ENCODE measurements at places on chromosomes 6 and 20. TPM values are rescaled to one million over a fixed set of nuclear protein-coding genes. Genes with fewer than 3 reads are reported as not detected.
A peak's percentile ranks its signal among the peaks of the same experiment; 100 is the strongest.

Gene ULBP1
- 12.4 TPM for total RNA-seq

Gene CNR1
- total RNA-seq = not detected

Gene CFB
- total RNA-seq = 1.5 TPM

Gene PKIB
- total RNA-seq = 24.0 TPM

Gene MYT1
- 7.1 TPM for total RNA-seq

Gene SS18L1
- 28.1 TPM for total RNA-seq

Gene TCP11
- not detected for total RNA-seq

DNA sequence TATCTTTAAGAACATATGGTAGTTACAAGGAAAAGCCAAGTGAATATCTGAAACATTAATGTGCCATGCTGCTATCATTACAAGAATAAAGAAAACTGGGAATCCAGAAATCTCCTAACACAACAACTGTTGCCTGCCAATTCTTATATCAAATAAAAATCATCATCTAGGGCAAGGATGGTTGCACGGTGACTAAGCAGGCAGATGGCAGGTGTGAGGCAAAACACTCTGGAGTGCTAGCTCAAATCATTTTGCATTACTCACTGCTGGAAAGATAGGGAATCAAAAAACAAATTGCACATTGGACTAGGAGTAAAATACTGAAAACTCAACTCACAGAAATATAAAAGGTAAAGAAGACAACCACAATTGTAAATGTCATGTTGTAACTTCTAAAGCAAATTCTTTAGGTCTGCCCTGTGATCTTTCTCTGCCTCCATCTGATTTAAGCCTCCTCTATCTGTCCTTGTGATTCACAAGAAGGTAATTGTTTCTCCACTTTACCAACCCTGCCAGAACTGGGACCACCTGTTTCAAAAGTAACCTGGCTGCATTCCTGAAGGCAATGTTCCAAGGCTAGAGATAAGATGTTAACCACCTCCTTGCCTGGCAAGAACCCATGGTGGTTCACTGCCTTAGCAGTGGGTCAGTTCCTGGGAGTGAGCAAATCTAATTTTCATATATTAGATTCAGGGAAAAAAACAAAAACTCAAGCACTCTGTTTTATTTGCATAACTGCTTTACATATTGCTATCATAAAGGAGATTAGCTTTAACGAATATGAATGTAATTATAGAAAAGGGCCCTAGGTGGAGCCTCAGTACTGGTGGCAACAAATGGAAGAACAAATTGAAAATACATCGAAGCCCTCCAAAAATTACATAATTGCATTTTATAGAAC is 33.1 kb upstream of the LCA5 start:
- no peak overlapping the region for H3K4me3 ChIP-seq
- no peaks in the 10 kb centered on the region for H3K27me3 ChIP-seq
- peak overlapping the region; percentile 38 for H3K27ac ChIP-seq
- no peaks in the 10 kb centered on the region for H3K36me3 ChIP-seq

- no peaks in the 10 kb centered on the region for H3K36me3 ChIP-seq
- H3K4me1 ChIP-seq = peaks cover 8% of the 10 kb centered on the region
- no peak for DNase-seq
- H3K27me3 ChIP-seq = no peaks in the 10 kb centered on the region
- H3K27ac ChIP-seq = no peak overlapping the region
These were observed 3.7 kb downstream of the TNXB start for GRCh38 chr6:32105433-32105832.

- no peak overlapping the region for H3K27ac ChIP-seq
- no peaks in the 10 kb centered on the region for H3K36me3 ChIP-seq
- no peak for DNase-seq
- no peak overlapping the region for H3K4me3 ChIP-seq
These were observed 4.8 kb upstream of the TMEM14A start for GRCh38 chr6:52666071-52666470.

GRCh38 chr20:40663991-40664880 is 24.8 kb downstream of the MAFB start:
- H3K4me1 ChIP-seq = peaks cover 6% of the 10 kb centered on the region
- no peak for DNase-seq
- no peak overlapping the region for H3K27ac ChIP-seq

DNA sequence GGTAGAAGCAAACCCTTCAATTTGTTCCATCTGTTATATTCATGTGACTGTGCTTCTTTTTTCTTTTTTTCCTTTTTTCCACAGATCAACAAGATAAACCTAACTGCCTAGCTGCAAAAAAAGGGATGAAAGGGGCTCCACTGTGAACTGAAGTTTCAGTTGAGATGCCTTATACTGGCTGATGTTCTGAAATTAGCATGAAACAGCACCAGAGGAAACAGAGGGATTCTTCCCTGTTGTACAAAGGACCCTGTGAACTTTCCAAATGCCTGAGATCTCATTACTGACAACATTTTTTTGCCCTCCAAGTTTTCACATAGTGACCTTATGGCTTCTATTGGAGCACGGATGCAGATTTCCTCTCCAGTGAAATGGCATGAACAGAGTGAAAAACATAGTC is 302.7 kb upstream of the TFAP2D start:
- H3K27ac ChIP-seq = no peak overlapping the region
- no peak overlapping the region for H3K4me3 ChIP-seq
- H3K36me3 ChIP-seq = no peaks in the 10 kb centered on the region
- no peaks in the 10 kb centered on the region for H3K27me3 ChIP-seq
- no peak for DNase-seq

Measured in HCT116 (cell line).